ENCODE measurements at places on chromosomes 4 and X. TPM values are rescaled to one million over a fixed set of nuclear protein-coding genes. Genes with fewer than 3 reads are reported as not detected.

- no peak for DNase-seq
Measured at GRCh38 chrX:22073928-22074327, 41.8 kb downstream of the PHEX start.

Gene CTAG2
- not detected for total RNA-seq

GRCh38 chr4:56102601-56103000 is 153.9 kb downstream of the CEP135 start:
- DNase-seq = no peak

Gene FANCB
- 1.5 TPM for total RNA-seq

- no peak for DNase-seq
Measured at GRCh38 chrX:150913511-150913910, 15.0 kb upstream of the CD99L2 start.

DNA sequence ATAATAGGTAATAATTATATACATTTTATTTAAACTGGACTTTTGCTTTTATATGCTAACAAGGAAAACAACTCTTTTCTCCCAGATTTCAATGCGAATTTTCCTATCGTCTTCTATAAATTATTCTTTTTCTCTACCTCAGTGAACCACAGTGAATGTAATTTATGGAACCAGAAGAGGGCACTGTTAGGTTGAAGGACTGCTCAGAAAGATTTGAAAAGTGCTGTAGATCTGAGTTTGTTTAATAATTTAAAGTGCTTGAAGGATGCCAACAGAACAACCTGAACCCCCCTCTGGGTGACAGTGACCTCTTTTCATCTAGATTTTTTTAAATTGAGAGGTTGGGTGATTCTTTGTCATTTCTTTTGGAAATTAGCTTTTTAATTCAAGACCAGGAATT is 54.9 kb downstream of the PHOX2B start:
- DNase-seq = no peak

Gene APOO
- total RNA-seq = 8.6 TPM

Gene CSAG1
- total RNA-seq = not detected

Gene SLC34A2
- not detected for total RNA-seq

GRCh38 chrX:136292656-136293055 is 8.1 kb upstream of the ADGRG4 start:
- no peak for DNase-seq

Gene WDFY3
- total RNA-seq = 74.5 TPM

- DNase-seq = no peak
Measured at GRCh38 chr4:156052116-156052515, 98.5 kb upstream of the CTSO start.

Gene SPIN2A
- not detected for total RNA-seq

Gene SASH3
- total RNA-seq = 8.7 TPM

GRCh38 chr4:117560329-117560728 is 474.0 kb upstream of the NDST3 start:
- no peak for DNase-seq

GRCh38 chr4:139015948-139016471 is 429 bp downstream of the NOCT start:
- DNase-seq = no peak

DNA sequence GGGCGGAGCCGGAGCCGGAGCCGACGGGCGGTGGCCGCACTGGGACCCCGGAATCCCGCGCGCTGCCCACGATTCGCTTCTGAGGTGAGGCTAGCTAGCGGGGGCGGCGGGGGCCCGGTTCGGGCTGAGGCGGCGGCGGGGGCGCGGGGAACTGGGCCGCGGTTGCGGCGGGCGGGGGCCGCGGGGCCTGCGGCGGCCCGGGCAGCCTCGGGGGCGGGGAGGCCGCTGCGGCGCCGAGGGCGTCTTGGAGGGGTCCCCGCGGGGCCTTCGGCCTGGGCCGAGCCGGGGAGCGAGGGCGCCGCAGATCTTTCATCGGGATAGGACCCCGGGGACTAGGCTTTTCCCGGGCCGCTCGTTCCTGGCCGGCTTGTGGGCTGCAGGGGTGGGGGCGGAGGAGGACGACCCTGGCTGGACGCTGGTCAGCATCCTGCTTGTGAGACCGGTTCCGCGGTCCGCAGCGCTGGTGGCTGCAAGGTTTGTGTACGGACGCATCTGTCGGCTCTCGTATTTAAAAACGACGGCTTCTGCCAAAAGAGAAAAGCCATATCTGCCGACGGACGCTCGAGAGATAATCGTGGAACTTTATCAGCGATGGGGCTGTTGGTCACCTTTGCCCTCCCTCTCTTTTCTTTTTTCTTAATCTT is 419 bp downstream of the ADD1 start:
- DNase-seq = peak; percentile 82

DNA sequence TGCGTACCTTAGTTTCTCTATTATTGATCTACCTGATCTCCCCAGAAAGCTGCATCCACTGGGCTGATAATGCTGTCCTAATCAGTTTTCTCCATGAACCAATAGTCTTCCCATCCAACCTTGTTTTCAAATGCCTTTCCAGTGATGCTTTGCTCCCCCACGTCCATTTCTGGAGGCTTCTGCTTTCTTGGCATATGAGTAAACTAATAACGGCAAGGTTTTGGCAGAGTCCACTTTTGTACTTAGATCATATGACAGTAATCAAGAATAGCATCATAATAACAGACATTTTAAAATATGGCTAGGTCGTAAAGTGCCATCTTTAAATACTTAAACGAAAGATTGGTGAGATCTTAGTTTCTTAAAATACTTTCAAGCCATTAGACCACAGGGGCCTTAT is 38.4 kb upstream of the FAM9B start:
- no peak for DNase-seq

- DNase-seq = no peak
Measured at GRCh38 chr4:151067316-151067970, 32.0 kb upstream of the RPS3A start.

Gene SMIM43
- 1.1 TPM for total RNA-seq

- no peak for DNase-seq
Measured at GRCh38 chrX:104084534-104085277, 8.7 kb upstream of the TMSB15C start.

GRCh38 chr4:125750828-125751466 is 436.2 kb downstream of the FAT4 start:
- DNase-seq = no peak

DNA sequence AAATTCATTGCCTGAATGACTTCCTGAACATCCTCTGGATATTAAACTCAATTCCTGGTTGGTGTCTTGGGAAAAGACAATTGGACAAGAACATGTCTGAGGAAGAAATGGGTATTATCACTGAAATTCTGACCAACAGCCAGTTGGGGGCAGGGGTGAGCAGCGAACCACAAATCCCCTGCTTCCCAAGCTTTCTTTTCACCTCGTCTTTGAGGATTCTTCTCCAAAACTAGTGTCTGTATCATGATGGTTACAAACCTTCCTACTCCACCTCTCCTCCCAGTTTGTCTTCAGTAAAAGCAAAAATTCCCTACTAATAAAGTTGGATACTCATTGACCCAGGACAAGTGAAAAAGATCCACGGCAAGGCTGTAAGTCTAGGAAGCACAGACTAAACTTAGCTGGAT is 48.3 kb upstream of the WDR1 start:
- no peak for DNase-seq

DNA sequence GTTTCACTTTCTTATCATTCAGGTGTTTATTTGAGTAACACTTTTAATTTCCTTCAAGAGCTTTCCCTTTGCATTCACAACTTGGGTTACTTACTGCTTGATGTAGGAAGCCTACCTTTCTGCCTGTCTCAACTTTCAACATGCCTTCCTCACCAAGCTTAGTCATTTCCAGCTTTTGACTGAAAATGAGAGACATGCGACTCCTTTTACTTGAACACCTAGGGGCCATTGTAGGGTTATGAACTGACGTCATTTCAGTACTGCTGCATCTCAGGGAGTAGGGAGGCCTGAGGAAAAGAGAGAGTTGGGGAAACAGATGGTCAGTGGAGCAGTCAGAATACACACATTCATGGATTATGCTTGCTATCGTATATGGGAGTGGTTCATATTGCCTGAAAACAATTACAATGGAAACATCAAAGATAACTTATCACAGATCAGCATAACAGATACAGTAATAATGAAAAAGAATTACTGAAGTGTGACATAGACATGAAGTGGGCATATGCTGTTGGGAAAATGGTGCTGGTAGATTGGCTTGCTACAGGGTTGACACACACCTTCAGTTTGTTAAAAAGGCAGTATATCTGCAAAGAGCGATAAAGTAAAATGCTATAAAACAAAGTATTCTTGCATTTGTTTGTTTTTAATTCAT is 25.7 kb downstream of the USP53 start:
- no peak for DNase-seq

Gene ERCC6L
- under 0.01 TPM for total RNA-seq

Gene SMPX
- 23.4 TPM for total RNA-seq

GRCh38 chrX:104172788-104173187 is 6.5 kb downstream of the FAM199X start:
- DNase-seq = no peak

- DNase-seq = peak; percentile 94
Measured at GRCh38 chrX:153922932-153923857, 2.9 kb downstream of the ARHGAP4 start.

- no peak for DNase-seq
Measured at GRCh38 chr4:40238700-40239548, 42.1 kb downstream of the RHOH start.

GRCh38 chrX:47573341-47574075 is 8.7 kb upstream of the TIMP1 start:
- peak; percentile 79 for DNase-seq

Gene ZGRF1
- total RNA-seq = 3.9 TPM

Gene PRDM8
- total RNA-seq = 15.7 TPM

DNA sequence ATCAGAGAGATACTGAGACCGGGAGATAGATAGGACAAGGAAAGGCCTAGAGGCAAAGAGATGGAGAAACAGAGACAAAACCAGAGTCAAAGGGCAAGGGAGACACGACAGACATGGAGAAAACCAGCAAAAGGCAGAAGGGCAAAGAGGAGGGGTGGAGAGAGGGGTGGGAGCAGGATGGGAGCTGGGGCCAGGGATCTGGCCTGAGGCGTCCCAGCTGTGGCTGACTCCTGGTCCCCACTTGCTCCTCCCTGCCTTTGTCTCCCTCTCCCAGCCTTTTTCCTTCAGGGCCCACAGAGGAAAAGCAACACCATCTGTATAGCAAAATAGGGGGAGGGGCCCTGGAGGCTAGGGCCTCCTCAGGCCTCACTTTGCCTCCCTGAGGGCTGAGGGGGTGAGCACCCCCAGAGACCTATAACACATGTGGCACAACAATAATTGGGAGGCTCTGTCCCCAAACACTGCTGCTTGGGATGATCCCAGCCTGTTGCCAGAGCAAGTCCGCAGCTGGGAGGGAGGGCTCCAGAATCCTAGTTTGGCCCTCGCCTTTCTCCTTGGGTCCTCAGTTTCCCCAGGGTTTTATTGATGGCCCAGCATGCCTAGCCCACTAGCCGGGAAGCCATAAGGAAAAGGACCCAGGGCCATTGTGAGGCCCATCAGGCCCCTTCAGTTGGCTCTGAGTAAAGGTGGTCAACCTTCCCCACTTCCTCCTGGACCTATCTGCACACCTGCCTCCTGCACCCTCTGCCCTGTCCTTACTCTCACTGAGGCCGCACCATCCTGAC is 96.8 kb downstream of the PJA1 start:
- peak; percentile 28 for DNase-seq

GRCh38 chr4:82543131-82543530 is 18.7 kb downstream of the TMEM150C start:
- no peak for DNase-seq

DNA sequence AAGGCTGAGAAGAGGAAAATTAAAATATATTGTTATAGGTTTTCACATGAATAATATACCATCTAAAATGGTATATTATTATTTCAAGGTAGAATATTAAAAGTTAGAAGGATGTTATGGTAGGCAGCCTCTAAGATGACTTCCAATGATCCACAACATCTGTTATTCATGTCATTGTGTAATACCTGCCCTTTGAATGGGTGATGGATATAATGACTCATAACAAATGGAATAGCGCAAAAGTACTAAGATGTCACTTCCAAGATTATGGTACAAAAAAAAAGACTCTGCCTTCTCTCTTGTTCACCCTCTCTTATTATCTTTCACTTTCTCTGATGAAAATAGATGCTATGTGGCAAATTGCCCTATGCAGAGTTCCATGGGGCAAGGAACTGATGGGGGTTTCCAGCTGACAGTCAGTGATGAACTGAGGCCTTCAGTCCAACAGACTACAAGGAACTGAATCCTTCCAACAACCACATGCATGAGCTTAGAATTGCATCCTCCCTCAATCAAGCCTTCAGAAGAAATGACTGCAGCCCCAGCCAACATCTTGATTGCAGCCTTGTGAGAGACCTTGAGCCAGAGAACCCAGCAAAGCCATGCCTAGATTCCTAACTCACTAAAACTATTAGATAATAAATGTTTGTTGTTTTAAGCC is 57.7 kb downstream of the HS6ST2 start:
- no peak for DNase-seq

Gene VCX3B
- total RNA-seq = not detected

DNA sequence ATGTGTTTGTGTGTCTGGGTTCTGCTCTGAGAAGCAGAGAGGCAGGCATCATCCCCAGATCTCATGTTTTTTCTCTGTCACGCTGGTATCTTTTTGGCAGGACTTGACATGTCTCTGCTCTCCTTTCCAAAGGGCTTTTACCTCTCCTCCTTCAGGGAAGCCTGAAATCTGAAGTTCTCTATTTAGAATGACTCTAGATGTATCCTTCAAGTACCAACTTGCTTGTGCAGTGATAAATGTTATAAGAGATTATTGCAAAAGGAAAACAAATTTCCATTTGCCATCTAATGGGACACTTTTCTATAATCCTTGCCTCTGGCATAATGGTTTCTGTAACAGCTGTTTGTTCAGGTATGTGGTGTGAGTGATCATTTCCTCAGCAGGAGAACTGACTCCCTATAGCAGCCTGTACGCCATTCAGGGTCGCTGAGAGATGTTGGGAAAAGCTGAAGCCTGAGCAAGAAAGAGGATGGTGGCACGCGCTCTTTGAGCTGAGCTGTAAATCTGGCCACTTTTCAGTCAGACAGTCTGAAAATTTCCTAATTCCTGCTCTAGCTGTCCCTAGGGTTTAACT is 72.5 kb downstream of the CNGA2 start:
- DNase-seq = no peak

GRCh38 chrX:93322110-93322509 is 351.3 kb downstream of the NAP1L3 start:
- no peak for DNase-seq

Gene PDGFRA
- total RNA-seq = 222 TPM

- DNase-seq = no peak
Measured at GRCh38 chr4:27350161-27350560, 489.5 kb downstream of the STIM2 start.

DNA sequence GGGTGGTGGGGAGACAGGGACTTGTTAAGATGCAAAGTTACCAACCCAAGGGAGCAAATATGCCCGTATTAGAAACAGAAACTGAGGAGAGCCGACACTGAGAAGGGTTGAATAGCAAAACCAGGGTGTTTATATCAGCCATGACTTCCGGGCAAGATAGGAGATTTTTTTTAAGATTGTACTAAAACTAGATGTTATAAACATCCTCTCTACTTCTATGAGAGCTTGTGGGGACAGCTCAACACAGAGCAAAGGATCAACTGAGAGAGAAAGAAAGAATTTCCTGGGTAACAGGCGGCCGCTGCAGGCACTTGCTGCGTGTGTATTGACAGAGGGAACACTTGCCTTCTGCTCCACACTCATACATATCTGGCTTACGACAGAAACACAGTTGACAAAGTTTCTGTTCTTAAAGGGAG is 49.1 kb upstream of the FBXW7 start:
- DNase-seq = no peak
